ENCODE measurements at places on chromosomes 11 and 22.
A peak's percentile ranks its signal among the peaks of the same experiment; 100 is the strongest.

- no peak for DNase-seq
These were observed 11.6 kb downstream of the GRIK4 start for GRCh38 chr11:120523196-120523595.

DNA sequence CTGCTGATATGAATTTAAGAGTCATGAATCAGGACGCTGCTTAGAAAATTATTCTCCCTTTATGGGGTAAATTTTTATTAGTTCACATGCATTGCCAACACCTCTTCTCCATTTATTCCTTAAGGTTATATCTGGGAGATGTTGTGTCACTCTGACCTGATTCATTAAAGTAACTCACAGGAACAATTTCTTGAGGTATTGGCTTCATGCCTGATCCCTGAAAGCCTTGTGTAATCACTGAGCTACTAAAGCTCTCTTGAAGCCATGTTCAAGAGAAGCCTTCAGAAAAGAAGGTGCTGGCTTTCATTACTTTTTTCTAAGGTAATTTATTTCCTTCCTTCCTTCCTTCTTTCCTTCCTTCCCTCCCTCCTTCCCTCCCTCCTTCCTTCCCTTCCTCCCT, 420.6 kb downstream of the RAB38 start:
- no peak for DNase-seq

- DNase-seq = no peak
These were observed 56.1 kb downstream of the ATM start for GRCh38 chr11:108278954-108279353.

DNA sequence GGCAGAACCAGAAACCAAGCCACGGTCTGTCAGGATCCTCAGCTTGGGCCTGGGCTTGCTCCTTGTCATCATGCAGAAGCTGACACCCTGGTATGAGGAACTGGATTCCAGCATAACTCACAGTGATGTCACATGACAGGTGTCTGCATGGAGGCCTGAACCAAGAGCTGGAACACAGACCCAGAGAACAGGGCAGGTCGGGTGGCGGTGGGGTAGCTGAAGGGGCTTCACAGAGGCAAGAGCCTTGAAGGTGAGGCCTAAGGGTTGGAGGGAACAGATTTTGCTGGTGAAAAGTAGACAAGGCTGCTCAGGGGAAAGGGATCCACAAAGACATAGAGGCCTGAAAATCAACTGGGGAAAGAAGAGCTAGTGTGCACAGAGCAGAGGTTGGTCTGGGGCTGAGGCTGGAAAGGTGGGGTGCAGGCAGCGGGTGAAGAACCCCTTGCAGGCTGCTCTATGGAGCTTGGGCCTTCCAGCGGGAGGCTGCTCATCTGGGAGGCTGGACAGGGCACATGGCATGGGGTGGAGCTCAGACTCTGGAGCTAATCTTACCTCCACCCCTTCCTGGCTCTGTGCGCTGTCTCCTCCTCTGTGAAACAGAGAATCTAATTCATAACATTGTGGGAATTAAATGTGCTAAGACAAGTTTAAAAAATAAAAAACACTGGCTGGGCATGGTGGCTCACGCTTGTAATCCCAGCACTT, 18.4 kb upstream of the RPS3 start:
- peak; percentile 61 for DNase-seq

GRCh38 chr11:59176330-59176729, 4.4 kb downstream of the DTX4 start:
- DNase-seq = no peak

DNA sequence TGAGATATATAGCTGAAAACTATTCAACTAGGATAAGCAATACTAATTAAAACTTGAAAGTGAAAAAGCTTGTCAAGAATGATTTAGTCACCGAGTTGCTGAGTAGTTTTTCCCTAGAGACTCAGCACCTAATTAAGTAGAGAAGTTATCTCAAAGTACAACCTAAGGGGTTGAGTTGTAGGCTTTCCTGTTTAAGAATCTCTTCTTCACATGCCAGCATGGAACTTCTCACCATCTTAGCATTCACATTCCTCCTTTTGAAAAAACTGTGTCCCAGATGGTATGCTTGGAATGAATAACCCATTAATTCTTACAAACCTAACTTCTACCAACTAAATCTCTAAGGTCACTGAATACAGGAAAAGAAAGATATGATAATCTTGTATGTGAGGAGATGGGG, 303.3 kb upstream of the ZC3H12C start:
- no peak for DNase-seq

DNA sequence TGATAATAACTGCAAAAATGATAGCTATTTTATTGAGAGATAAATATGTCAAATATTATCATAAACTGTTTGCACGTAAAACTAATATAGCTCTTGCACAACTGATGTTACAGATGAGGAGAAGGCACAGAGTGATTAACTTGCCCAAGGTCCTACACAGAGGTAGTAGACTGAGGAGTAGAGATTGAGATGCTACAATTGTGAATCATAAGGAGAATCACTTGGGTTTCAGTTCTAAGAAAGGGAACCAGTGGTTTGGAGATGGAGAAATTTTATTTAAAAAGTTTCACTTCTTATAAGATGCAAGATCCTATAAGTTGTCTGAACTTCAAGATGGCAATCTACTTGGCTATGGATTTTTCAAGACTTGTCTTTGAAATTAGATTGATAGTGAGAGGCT, 224.8 kb upstream of the RAG2 start:
- DNase-seq = no peak

GRCh38 chr11:92159931-92160330, 64.7 kb upstream of the FAT3 start:
- peak; percentile 38 for DNase-seq

DNA sequence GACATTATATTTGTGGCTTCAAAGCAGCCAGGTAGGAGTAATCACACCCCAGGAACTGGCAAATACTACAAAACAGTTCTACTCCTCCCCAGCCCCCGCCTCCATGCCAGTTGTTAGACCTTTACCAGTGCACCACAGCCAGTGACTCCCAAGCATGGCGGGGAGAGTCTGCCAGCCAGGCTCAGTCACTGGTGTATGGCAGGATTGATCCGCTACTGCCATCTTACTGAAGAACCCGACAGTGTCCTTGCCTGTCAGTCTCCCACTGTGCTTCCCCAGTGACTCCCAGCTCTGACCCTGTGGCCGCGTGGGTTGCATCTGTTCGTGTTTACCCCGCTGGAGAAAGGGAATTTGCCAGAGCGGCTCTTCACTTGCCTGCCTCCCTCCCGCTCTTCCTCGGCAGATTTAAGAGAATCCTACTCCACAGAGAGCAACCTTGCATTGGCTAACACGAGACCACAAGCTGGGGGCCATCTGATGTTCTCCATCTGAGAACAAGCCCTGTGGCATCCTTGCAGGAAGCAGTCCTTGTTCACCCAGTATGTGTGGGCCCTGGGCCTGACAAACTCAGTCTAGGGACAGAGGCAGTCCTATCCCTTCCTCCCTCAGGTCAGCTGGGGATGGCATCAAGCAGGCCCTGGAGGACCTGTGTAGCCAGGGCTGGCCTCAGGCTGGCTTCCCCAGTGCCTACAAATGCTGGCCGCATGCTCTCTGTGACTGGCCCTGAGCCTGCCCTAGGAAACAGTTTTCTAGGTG, 33.1 kb downstream of the GNAZ start:
- no peak for DNase-seq

GRCh38 chr22:25702040-25702439, 39.9 kb upstream of the MYO18B start:
- peak; percentile 31 for DNase-seq

- no peak for DNase-seq
These were observed 78.8 kb upstream of the BID start for GRCh38 chr22:17853073-17853472.

GRCh38 chr11:46696212-46696558, 4.2 kb downstream of the ARHGAP1 start:
- no peak for DNase-seq

DNA sequence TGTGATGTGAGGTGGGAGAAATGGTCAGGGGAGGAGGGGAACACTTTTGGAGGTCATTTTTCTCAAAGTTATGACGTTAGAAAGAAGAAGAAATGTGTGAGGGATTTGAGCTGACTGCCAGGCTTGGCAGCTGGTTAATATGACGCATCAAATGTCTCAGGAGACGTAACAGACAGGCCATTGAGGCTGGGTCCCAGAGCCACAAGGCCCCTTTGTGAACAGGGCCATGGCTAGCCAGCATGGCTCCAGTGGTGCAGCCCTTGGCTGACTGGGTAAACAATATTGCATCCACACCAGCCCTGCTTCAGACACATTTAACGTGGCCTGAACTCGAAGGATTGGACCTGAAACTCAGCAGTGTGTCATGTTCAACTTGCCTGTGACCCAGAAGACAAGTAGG, 34.3 kb downstream of the AMOTL1 start:
- no peak for DNase-seq

DNA sequence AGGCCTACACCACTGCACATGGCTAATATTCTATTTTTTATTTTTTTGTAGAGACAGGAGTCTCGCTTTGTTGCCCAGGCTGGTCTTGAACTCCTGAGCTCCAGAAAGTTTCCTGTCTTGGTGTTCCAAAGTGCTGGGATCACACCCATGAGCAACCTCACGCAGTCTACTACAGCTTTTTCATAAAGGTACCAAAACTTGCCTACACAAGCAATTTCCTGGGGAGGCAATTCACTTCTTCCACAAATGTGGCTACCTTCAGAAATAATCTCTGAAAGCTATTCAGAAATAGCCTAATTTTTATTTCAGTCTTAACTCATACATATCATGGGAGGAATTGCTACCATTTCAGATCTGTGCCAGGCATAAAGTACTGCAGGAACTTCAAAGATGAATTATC, 11.4 kb downstream of the SLC35F2 start:
- no peak for DNase-seq

DNA sequence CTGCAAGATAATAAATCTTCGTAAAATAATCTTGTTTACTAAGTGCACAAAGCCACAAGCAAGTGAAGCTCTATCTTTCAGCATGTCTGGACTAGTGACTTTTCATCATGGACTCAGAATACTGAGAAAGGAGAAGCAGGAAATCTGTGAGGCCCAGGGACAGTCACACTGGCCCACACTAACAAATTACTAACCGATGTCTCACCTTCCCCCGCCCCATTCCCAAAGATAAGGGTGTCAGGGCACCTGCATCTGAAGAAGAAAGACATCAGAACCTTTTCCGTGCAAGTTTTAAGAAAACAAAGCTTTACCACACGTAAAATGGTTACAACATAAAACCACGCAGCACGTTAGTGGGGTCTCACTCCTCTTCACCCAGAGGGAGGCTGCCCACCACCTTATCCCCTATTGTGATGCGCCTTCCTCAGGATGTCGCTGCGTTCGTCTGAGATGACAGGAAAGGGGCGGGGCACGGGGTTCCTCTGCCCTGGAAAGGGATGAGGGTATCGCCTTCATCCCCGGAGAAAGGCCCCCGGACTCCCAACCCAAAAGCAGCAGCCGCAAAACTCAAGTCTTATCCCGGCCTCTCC, 616 bp downstream of the BTBD10 start:
- peak; percentile 58 for DNase-seq

DNA sequence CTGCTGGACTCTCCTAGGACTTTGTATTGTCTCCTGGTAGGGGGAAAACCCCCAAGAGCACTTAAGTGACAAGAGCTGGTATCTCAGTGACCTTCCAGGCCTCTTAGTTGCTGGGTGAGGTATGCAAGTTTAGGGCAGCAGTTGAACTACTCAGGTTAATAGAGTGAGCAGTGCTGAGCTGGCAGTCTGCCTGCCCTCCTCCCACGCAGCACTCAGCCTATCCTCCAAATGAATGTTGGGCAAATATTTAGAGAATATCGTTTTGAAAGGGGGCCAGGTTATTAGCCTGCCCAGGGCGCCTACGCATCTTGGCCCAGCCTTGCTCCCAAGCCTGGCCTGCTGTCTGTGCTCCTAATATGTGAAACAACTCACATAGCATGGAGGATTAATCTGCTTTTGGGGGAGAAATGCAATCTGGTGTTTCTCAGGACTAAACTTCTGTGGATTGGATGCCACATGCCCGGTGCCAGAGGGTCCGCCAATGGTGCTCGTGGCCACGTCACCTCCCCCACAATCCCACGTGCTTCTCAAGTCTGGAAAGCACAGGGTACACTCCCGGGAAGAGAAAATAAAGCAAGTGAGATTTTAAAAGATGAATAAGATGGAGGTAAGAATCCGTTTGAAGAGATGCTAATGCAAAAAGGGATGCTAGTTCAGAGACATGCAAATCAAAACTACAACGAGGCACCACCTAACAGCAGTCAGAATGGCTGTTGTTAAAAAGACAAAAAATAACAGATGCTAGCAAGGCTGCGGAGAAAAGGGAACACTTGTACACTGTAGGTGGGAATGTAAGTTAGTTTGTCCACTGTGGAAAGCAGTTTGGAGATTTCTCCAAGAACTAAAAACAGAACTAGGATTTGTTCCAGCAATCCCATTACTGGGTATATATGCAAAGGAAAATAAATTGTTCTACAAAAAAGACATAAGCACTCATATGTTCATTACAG, 67.7 kb downstream of the SPON1 start:
- no peak for DNase-seq

- no peak for DNase-seq
These were observed 20.8 kb downstream of the EMID1 start for GRCh38 chr22:29226351-29226981.

- DNase-seq = peak; percentile 88
These were observed 7.5 kb downstream of the HSPA8 start for GRCh38 chr11:123054301-123055065.

Measured in NB4 (cell line).